ENCODE measurements at places on chromosomes 2 and 18. TPM values are rescaled to one million over a fixed set of nuclear protein-coding genes. Genes with fewer than 3 reads are reported as not detected.

WNT10A gene
- not detected for total RNA-seq

GRCh38 chr2:177551989-177552421, 159.4 kb downstream of the AGPS start:
- H3K36me3 ChIP-seq: peaks cover 10% of the 10 kb centered on the region
- peak overlapping the region; percentile 99 for H3K27ac ChIP-seq
- no peaks in the 10 kb centered on the region for H3K27me3 ChIP-seq
- DNase-seq: no peak

ACTR1B gene
- total RNA-seq: 62.6 TPM

- no peaks in the 10 kb centered on the region for H3K36me3 ChIP-seq
- peaks cover 2% of the 10 kb centered on the region for H3K27me3 ChIP-seq
These were observed 469.3 kb upstream of the MEX3C start for GRCh38 chr18:51666763-51667191.

DNA sequence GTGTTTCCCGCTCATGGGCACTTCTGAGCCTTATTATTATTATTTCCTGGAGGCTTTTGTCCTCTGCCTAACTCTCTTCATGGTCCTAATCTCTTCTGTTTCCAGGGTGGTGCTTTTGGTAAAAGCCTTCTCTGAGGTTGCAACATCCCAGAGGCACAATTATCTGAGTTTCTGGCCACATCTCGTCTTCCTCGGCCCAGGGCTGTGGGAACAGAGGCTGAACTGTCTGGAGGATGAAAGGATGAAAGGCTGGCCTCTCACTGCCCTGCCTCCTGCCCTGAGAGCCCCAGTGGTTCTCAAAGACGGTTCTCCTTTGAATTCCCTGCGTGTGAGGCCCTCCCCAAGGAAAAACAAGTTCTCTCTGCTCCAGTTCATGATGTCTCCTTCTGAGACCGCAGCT, 13.8 kb downstream of the GYPC start:
- H3K4me1 ChIP-seq: peaks cover 73% of the 10 kb centered on the region
- no peaks in the 10 kb centered on the region for H3K27me3 ChIP-seq

DNA sequence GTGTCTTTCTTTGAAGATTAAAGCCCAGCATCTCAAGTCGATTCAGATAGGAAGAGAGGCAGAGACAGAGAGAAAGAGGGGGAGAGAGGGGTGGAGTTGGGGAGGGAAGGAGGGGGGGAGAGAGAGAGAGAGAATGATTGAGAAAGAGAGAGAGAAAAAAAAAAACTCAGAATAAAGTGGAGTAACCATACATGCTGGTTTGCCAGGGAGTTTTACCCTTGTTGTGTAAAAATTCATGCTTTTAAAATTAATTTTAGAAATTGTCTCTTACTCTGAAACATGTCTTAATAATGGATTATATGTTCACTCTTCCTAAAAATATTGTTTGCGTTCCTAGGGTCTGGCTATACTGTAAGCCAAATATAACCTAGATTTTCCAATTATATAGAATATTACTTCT, 908.5 kb downstream of the DSC3 start:
- H3K36me3 ChIP-seq: no peaks in the 10 kb centered on the region
- H3K4me3 ChIP-seq: no peak overlapping the region
- no peaks in the 10 kb centered on the region for H3K27me3 ChIP-seq
